ENCODE measurements at places on chromosomes 6 and 20. TPM values are rescaled to one million over a fixed set of nuclear protein-coding genes. Genes with fewer than 3 reads are reported as not detected.

The PGBD1 gene
- total RNA-seq = 5.8 TPM

GRCh38 chr20:57922083-57922482 is 212.3 kb upstream of the PMEPA1 start:
- DNase-seq = no peak
- no peak overlapping the region for H3K4me3 ChIP-seq

GRCh38 chr20:45053430-45054351 is 47.2 kb downstream of the KCNS1 start:
- H3K4me3 ChIP-seq = no peak overlapping the region
- H3K27me3 ChIP-seq = no peaks in the 10 kb centered on the region
- no peak for DNase-seq

DNA sequence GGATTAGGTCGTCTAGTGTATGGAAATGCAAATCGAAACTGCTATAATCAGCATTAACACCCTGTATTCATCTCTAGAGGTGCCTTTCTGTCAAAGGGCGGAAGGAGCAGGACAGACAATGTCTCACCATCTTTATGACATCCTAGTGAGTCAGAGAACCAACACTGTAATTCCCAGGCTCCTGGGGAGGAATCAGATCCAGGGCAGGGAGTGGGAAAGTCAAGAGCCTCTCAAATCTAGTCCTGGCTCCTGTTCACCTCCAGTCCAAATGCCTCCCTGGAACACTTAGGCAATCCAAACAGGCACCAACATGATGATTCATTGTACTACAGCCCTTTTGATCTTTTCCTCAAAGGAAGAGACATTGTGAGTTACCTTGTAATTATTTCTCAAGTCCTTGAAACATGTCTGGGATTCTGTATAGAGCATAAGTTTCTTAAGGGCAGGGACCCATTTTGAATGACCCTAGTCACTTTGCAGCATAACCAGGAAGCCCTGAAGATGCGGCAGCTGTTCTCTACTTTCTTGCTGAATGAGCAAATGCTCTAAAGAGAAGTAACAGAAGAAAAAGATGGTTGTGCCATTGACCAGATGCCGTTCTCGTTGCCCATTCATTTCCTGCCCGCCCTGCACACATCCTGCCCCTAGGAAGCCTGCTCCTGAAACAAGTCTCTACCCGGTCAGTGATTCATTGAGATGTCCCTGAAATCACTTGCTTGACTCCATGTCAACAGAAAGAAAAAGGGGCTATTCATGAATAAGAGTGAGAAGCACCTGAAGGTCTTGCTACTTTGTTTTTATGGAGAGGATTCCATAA is 112.8 kb upstream of the JARID2 start:
- H3K4me1 ChIP-seq = no peaks in the 10 kb centered on the region
- H3K4me3 ChIP-seq = no peak overlapping the region
- H3K27ac ChIP-seq = no peak overlapping the region
- no peak for DNase-seq

- peaks cover 12% of the 10 kb centered on the region for H3K4me1 ChIP-seq
- no peak overlapping the region for H3K27ac ChIP-seq
- H3K36me3 ChIP-seq = no peaks in the 10 kb centered on the region
- H3K4me3 ChIP-seq = no peak overlapping the region
- DNase-seq = no peak
Measured at GRCh38 chr6:154852687-154853086, 119.5 kb downstream of the SCAF8 start.

GRCh38 chr20:16262594-16262993 is 310.7 kb downstream of the KIF16B start:
- no peaks in the 10 kb centered on the region for H3K27me3 ChIP-seq
- H3K27ac ChIP-seq = no peak overlapping the region
- DNase-seq = no peak
- H3K4me3 ChIP-seq = no peak overlapping the region
- no peaks in the 10 kb centered on the region for H3K4me1 ChIP-seq

DNA sequence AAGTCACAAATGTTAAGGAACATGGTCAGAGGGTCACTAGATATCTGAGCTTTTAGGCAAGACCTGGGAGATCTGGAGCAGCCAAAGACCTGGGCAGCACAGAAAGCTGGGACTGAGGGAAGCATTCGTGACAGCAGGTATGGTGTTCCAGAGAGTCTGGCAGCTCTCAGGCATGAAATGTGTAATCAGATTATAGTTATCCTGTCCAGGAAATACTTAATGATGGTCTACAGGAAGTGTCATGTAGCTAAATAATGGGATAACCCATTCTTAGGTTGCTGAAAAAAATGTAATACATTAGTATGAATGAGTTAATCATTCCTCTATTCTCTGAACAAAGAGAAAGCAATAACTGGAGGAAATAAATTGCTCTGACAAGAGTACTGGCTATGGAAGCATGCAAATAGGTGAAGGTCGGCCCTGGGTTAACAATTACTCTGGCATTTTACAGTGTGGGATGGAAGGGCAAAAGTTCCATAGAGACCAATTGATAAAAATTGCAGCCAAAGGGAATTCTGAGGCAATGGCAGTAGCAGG is 740.5 kb downstream of the CBLN4 start:
- H3K27ac ChIP-seq = no peak overlapping the region
- H3K27me3 ChIP-seq = no peaks in the 10 kb centered on the region
- no peaks in the 10 kb centered on the region for H3K36me3 ChIP-seq
- H3K4me3 ChIP-seq = no peak overlapping the region
- no peaks in the 10 kb centered on the region for H3K4me1 ChIP-seq
- DNase-seq = no peak

- H3K27me3 ChIP-seq = no peaks in the 10 kb centered on the region
- peaks cover 27% of the 10 kb centered on the region for H3K4me1 ChIP-seq
- H3K36me3 ChIP-seq = no peaks in the 10 kb centered on the region
- no peak overlapping the region for H3K4me3 ChIP-seq
- no peak overlapping the region for H3K27ac ChIP-seq
- DNase-seq = no peak
Measured at GRCh38 chr6:12426121-12426520, 136.0 kb downstream of the EDN1 start.

Data from esophagus muscularis mucosa (tissue), 4 donors.